HTR-8/SVneo (cell line): ENCODE measurements at places on chromosomes 12 and 14.

- no peak for DNase-seq
Measured at GRCh38 chr12:120470150-120470784, 719 bp upstream of the SRSF9 start.

DNA sequence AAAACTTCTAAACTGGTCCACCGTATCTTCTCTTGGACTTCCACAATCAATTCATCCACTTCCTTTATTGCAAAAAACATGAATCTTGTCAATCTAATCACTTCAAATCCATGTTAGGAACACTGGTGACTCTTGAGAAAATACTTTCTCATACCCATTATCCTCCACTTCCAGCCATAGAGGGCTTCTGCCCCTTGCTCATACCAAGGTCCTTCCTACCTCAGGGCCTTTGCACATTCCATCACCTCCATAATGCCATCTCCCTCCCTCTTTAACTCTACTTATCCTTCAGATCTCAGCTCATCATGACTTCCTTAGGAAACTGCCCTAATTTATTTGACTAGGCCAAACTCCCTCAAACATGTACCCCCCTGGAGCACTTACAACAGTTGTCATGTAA is 16.6 kb downstream of the STXBP6 start:
- no peak for DNase-seq

- DNase-seq = no peak
Measured at GRCh38 chr12:5480938-5481303, 49.0 kb downstream of the NTF3 start.

DNA sequence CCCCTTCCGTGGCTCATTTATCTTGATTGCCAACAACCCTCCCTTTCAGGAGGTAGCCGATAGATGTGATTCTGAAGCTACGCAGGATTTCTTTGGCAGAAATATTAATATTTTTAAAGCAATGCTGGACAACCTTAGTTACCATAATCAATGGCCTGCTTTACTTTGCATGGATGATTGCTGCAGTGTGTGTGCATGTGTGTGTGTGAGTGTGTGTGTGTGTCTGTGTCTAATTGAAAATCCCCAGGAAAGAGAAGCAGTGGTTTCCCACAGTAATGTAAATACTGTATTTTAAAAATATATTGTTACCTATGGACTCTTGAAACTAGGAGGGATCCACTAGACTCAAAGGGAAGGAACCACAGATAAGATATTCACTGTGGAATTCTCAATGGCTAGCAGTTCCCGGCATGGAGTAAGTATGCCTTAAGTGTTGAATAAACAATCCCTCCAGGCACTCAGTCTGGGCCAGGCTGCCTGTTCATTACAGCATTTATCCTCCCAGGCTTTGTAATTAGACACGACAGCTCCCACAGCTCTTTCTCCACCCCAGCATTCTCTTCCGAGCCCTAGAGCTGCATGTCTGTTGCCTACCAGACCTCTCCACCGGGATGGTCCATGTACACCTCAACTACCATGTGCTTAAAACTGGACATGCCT is 22.5 kb upstream of the C14orf132 start:
- DNase-seq = no peak

DNA sequence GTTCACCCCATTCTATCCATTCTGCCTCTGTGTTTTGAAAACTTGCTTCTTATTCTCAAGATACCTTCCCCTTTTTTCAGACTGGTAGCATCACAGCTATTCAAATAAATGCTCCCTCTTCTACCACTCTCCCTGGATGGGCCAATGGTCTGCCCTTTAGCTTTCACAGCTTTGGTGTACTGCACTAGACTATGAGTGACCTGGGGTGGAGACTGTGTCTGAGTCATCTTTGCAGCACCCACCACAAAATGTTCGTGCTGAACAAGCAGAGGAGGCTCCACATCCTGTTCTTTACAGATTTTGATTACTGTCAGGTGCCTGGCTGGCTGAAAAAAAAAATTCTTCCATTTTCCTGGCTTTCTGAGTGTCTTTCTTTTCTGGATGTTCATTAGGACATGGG is 1104.1 kb upstream of the TMEM132C start:
- DNase-seq = peak; percentile 10

- DNase-seq = no peak
Measured at GRCh38 chr14:68282479-68283377, 463.1 kb downstream of the RAD51B start.

DNA sequence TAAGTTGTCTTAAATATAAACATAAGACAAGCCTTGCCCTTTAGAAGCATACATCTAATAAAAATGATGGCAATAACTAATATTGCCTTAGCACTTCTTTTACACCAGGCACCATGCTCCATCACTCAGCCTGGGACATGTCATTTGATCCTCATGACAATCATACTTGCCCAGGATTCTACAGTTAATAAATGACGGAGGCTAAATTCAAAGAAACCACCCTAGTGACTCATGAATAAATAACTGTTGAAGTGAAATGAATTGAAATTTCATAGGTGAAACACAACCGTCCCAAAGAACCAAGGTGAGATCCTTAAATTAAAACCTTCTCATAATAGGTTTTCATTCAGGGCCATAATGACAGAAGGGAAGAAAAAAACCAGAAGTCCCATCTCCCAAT is 89.5 kb downstream of the GRIN2B start:
- DNase-seq = no peak

DNA sequence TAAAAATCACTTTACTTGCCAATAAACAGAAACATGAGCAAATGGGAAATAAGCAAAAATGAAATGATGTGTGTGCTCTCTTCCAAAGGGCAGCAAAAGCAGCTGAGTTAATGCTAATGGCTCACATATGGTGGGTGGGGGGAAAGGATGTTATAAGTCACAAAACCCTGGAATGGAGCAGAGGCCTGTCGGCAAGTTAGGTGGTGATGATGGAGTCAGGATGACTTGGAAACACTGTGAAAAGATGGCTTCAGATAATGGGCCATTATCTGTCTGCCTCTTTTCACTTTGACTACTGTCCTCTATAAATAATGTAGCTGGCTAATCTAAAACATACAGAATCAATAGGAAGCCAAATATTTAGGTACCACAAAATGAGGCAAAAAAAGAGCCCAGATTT is 228.7 kb downstream of the APAF1 start:
- no peak for DNase-seq

GRCh38 chr14:97912217-97912616 is 1115.0 kb downstream of the VRK1 start:
- no peak for DNase-seq

DNA sequence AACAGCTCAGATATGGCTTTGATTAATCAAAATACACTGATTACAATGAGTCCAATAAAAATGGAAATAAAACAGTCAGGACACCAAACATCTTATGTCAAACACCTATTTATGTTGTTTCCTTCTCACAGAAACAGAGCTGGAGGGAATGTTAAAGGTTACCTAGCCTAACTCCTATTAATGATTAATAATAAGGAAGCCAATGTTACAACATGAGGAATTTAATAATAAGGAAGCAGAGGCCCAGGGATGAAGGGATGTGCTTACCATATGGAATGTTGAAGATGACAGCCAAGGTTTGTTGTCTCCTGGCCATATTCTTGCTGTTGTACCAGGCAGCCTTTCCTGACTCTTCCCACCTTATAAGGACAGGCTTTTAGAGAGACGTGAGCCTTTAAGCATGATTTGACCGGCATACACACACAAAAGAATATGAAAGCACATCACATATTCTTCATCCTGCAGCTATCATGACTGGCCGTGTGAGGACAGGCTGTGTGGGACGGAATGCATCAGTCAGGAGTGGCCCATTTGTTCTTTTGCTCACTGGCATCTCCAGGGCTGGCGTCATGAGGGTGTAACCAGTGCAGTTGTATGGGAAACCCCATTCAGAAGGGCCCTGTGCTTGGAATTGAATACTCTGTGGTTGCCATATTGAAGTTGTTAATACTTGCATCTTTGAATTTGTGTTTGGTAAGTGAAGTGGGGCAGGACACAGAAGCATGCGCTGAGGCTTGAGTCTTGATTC is 3.1 kb upstream of the GPRC5D start:
- no peak for DNase-seq

GRCh38 chr12:113537751-113538087 is 66.0 kb upstream of the LHX5 start:
- no peak for DNase-seq

GRCh38 chr12:116975779-116976393 is 65.1 kb downstream of the FBXW8 start:
- no peak for DNase-seq

DNA sequence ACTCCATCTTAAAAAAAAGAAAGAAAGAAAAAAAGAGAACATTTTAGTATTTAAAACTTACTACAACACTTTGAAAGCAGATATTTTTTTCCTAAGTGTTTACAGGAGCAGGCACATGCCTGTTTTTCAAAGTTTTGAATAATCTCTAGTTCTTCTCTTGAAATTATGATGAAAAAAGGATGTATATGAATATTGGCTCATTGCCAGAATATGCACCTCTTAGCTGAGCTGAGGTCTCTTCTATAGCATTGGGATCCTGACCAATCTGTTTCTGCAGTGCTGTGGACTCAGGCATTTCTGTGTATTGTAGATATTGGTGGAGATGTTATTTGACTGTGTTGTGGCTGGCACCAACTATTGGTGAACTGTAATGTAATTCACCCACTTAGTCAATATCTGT is 15.0 kb downstream of the TECPR2 start:
- DNase-seq = no peak

GRCh38 chr14:77203611-77204458 is 22.2 kb downstream of the TMEM63C start:
- DNase-seq = no peak

DNA sequence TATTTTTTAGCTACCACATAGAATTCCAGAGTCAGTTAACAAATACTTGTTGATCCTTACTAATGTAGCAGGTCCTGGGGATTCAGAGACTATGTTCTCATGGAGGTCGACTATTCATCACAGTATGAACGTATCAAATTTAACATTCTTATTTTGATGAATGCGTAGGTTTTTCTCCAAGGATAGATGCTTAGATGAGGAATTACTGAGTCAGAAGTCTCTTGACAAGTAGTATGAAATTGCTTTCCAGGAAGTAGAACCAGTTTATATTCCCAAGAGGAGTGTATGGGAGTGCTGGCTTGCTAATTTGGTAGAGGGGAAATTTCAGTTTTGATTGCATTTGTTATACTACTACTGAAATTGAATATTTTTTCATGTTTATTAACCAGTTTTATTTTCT is 42.8 kb upstream of the CRADD start:
- no peak for DNase-seq

DNA sequence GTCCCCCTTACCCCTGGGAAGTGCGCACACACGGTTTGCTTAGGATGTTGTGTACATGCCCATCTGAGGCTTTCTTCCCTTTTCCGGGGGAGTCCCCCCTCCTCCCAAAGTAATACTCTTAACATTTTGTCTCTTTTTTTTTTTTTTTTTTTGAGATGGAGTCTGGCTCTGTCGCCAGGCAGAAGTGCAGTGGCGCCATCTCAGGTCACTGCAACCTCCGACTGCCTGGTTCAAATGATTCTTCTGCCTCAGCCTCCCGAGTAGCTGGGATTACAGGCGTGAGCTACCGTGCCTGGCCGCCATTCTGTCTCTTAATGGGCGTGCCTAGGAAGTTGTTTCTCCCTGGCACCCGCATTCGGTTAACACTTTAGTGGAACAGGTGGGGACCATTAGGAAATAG is 4.5 kb upstream of the GMFB start:
- no peak for DNase-seq

- DNase-seq = no peak
Measured at GRCh38 chr12:75646329-75647210, 135.2 kb upstream of the KRR1 start.

DNA sequence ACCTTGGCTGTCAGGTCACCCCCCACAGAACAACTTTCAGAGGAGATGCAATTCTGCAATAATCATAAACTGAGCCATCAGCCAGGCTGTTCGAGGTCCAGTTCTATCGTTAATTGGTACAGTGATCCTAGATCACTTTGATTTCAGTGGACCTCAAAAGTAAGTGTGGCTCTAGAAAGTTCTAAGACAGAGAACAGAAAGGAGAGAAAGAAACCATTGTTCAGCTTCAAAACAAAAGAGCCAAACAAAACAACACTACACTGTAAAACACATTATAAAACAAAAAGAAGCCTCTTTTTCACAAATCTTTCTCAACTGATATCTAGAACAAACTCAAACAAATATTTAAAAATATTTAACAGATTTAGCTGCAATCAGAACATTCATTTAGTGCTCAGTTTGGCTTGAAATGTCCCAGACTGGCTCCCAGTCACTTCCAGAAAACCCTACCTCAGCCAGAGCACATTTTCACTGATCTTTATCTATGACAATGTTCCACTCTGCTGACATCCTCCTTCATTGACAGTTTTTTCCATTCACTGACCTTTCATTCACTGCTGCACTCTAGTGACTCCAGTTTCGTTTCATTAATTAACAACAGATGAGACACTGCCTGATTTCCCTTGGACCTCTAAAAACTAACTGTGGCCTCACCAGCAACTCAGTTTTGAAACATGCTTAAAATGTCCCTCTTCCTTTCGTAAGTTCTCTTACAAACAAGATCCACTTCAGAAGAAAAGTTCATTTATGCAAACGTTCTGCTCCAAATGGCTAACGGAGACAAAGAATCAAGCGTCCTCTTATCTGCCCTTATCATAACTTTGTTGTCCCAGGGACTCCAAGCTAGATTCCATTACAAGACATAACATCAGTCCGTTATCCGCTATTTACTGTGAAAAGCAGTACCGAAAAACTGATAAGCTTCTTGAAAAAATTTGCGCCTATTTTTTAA is 56.8 kb downstream of the DUSP16 start:
- no peak for DNase-seq

GRCh38 chr14:60154671-60155070 is 10.5 kb downstream of the DHRS7 start:
- no peak for DNase-seq

GRCh38 chr12:93025145-93026103 is 96.3 kb upstream of the EEA1 start:
- DNase-seq = peak; percentile 37

GRCh38 chr14:91295851-91296796 is 51.6 kb upstream of the GPR68 start:
- DNase-seq = no peak

DNA sequence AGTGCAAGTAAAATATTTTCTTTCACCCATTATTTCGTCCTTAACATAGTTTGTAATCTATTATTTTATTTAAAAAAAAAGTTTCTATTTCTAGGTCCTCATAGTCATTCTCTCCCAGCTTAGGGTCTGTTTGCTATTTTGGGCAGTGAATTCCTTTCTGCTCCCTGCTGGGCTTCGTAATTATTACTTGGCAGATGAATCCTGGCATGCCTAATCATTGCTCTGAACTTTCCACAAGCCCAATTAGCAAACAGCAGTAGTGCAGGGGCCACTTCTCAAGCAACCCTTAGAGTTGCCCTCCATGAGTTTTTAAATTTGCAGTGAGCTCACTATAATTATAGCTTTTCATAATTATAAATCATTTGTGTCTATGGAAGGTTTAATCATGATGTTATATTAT is 1378.3 kb upstream of the SEL1L start:
- no peak for DNase-seq
